GM12891 (cell line): ENCODE measurements at places on chromosomes 5 and 9.

DNA sequence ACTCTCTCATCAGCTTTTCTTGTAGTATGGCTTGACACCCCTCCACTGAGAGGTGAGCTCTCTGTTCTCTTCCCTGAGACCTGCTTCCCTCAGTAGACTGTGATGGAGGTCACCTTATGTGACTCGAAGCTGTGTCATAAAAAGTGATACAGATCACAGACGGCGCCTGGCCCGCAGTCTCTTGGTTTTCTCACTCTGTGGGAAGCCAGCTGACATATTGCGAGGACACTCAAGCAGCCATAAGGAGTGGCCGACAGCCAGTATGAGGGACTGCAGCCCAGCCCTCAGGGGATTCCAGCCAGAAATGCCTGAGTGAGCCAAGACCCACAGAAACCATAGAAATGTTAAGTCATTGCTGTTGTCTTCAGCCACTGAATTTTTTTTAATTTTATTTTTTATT lies 38.0 kb downstream of the GADD45G start:
- no peak for DNase-seq

GRCh38 chr9:92170848-92171247 lies 55.6 kb upstream of the SPTLC1 start:
- no peak for DNase-seq

DNA sequence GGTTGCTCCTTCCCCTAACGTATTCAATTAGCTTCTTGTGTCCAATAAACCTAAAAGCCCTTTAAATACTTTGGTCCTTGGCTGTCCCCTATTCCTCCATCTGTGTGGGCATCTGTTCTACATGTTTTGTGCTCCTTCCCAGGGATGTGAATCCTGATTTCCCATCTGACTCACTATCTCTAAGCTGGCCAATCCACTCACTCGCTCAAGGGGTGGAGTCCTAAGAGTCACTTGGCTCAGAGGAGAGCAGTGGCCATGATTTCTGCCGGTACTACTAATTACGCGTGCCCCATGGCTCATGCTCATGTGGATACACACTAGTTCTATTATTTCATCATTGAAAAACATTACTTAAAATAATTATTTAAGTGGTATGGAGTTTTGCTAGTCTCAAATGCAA lies 89.6 kb downstream of the TAF11L14 start:
- DNase-seq = no peak

GRCh38 chr5:31581498-31582099 lies 49.5 kb downstream of the C5orf22 start:
- no peak for DNase-seq

GRCh38 chr9:15889555-15889954 lies 336.7 kb downstream of the CCDC171 start:
- DNase-seq = no peak

DNA sequence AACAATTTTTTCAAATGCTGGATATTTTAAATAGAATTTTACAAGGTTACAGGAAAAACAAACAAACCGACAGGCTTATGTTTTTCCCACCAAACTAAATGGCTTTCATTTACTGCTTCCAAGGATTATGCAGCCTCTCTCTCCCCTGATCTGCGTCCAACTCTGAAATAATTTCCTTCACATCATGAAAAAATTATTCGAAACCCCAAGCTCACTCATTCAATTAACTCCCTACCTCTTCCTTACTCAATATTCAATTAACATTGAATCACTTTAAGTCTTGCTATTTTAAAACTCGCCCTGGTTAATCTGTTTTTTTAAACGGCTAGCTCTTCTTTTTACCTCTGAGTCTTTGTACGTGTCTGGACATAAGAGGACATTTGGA lies 336.2 kb downstream of the AGTPBP1 start:
- DNase-seq = no peak

GRCh38 chr9:132637801-132638200 lies 32.0 kb downstream of the DDX31 start:
- DNase-seq = no peak
